ENCODE measurements at places on chromosomes 4 and X.

- DNase-seq: no peak
Observed at GRCh38 chr4:125334926-125335325, 20.2 kb downstream of the FAT4 start.

GRCh38 chr4:121070274-121070673 is 2.1 kb downstream of the NDNF start:
- DNase-seq: no peak

DNA sequence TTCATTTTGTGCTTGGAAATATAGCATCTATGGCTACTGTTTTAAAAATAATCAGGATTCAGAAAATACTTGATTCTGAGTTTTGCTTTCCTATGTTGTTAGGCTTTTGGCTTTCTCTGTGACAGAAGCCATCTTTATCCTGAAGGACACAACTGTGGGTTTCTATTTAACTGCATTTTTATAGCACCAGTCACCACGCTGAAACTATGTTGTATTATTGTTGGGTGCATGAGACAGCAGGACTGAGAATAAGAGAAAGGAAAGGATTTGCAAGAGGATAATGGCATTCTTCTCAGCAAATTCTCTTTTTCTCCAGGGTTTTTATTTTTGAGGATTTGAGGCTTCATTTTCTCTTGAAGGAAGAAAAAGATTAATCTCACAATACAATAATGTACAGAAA is 10.1 kb upstream of the NEUROG2 start:
- no peak for DNase-seq

- DNase-seq: no peak
Observed at GRCh38 chrX:46873746-46874145, 36.9 kb downstream of the RP2 start.

DNA sequence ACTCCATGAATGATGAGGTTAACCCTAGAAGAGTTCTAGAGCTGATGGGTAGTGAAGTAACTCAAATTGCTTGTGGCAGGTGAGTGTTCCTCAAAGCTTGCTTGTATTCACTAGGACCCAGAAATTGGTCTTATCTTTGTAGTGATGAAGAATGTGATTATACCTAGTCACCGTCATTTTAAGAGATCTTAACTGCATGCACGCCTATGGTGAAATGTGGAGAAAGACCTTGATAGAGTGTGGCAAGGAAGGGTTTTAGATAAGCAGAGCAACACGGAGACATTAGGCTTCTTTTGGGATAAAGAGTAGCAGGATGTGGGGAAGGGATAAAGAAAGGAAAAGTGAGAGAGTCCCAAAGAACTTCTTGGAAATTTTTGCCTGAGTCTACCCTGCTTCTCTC is 42.4 kb downstream of the NAP1L5 start:
- no peak for DNase-seq

DNA sequence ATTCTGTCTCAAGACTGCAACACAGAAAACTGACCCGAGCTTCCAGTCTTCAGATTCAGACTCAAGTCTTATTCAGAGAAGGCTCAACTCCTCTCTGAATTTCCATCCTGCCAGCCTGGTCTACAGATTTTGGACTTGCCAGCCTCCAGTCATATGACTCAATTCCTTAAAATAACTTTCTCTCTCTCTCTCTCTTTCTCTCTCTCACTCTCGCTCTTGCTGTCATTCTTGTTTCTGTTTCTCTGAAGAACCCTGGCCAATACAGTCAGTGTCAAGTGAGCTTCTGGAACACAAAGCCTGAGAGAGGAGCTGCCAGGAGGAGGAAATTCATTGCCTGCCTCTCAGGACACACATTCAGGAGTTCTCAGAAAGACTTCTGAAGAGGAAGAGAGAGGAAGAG is 154.9 kb downstream of the PARM1 start:
- no peak for DNase-seq

GRCh38 chrX:13579661-13580060 is 10.3 kb downstream of the EGFL6 start:
- DNase-seq: no peak

DNA sequence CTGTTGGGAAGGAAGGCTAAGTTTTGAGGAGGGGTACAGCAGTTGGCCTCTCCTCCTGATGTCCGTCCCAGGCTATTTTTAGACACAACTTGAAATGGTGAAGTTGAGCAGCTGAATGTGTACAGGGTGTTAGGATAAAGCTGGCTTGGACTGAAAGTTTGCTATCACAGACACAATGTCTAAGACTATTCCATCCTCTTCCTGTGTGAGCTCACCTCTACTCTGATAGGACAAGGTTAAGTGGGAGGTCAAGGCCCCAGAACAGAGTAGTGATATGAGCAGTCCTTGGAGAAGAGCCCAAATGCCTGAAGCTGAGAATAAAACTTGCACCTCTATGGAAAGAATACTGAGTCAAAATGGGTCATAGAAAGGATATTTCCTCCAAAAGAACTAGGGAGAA is 4.1 kb downstream of the ATP1B4 start:
- no peak for DNase-seq

GRCh38 chrX:153674219-153674851 is 722 bp upstream of the PNCK start:
- DNase-seq: no peak

DNA sequence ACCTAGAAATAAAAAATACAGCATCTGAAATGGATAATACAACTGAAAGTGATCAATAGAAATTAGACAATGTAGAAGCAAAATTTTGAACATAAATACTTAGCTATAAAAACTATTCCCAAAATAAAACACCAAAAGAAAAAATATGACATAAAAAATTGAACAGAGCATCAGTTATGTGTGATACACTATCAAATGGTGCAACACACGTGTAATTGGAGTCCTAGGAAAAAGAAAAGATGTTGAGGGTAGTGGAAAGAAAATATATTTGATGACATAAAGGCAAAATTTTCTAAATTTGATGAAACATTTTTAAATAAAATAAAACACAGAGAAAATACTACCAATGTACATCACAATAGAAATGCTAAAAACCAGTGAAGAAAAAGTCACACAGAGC is 63.1 kb downstream of the NPY2R start:
- no peak for DNase-seq

- DNase-seq: no peak
Observed at GRCh38 chr4:7590189-7590588, 155.5 kb upstream of the PSAPL1 start.

DNA sequence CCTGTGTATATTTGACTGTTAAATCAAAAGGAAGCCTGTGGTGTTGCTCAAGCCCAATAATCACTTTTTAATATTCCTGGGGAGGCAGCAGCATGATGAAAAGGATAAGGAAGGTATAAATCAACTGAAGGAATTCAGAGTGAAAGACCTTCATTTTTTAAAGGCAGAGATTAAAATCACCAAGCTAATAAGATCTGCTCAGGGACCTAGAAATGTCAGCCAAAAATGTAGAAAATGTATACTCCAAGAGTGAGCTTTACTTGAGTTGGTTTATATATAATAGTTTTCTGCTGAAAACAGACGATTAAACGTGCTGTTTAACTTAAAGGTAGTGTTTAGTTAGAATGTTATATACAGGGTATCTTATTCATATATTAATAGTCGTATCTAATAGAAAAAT is 549.3 kb downstream of the IQCM start:
- no peak for DNase-seq

- DNase-seq: no peak
Observed at GRCh38 chr4:39978904-39979303, 1.2 kb upstream of the PDS5A start.

GRCh38 chr4:43275779-43276178 is 383.3 kb downstream of the GRXCR1 start:
- DNase-seq: no peak

- no peak for DNase-seq
Observed at GRCh38 chrX:119648421-119648775, 42.2 kb upstream of the NKRF start.

- DNase-seq: no peak
Observed at GRCh38 chr4:99165978-99166377, 21.9 kb upstream of the ADH4 start.

DNA sequence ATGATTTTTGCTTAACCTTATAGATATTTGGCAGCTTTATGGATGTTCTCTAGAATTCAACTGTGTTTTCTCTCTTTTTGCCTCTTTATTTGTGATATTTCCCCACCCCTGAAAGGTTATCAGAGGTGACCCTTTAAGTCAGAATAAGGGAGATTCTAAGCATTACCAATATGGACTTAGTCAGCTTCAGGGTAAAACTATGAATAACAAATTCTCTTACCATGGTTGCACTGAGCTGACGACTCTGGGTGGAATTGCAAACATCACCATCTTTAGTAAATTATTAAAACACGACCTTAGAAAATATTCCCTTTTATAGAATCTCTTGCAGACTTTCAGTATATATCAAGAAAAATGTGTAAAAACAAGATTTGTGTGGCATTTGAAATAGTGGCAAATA is 21.6 kb downstream of the TRPC3 start:
- DNase-seq: no peak

Data from esophagus squamous epithelium (tissue), 5 donors.